Stomach (tissue), 19 donors: ENCODE measurements at places on chromosomes 5 and 9. TPM values are rescaled to one million over a fixed set of nuclear protein-coding genes. Genes with fewer than 3 reads are reported as not detected.

ADAM19 gene
- polyA plus RNA-seq: 3.4 TPM

LCN15 gene
- not detected for polyA plus RNA-seq

SHC3 gene
- polyA plus RNA-seq: 0.33 TPM

SPATA31C1 gene
- polyA plus RNA-seq: not detected

GFI1B gene
- polyA plus RNA-seq: not detected

KCNT1 gene
- 0.10 TPM for polyA plus RNA-seq
